MCF 10A (cell line): ENCODE measurements at places on chromosomes 16 and 17.

GRCh38 chr17:46171939-46172338 lies 21.3 kb downstream of the KANSL1 start:
- no peak for DNase-seq

DNA sequence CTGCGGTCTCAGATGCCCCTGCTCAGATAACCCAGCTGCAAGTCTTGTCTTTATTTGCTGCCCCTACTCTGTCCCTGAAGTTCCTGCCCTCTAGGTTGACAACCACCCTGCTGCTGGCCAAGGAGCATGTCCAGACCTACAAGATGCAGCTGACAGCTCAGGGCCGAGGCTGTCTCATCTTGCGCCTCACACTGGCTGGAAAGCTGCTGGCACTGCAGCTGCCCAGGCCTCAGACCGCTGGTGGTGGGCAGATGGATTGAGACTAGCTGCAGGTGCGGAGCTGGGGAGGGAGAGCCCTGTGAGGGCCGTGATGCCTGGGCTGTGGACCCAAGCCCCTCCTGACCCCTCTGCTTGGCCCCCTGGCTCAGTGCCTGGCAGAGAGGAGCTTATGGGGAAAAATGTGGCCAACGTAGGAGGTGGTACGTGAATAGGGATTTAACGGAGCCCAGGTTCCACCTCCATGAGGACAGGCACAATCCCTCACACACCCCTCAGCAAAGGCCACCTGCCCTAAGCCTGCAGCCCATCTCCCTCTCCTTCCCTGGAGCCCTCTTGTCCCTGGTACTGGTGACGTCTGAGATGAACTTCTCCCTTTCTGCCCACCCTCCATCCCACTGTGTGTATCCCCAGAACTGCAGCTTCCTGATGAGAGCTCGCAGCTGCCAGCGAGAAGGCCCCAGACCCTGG lies 8.3 kb upstream of the GALK1 start:
- no peak for DNase-seq

DNA sequence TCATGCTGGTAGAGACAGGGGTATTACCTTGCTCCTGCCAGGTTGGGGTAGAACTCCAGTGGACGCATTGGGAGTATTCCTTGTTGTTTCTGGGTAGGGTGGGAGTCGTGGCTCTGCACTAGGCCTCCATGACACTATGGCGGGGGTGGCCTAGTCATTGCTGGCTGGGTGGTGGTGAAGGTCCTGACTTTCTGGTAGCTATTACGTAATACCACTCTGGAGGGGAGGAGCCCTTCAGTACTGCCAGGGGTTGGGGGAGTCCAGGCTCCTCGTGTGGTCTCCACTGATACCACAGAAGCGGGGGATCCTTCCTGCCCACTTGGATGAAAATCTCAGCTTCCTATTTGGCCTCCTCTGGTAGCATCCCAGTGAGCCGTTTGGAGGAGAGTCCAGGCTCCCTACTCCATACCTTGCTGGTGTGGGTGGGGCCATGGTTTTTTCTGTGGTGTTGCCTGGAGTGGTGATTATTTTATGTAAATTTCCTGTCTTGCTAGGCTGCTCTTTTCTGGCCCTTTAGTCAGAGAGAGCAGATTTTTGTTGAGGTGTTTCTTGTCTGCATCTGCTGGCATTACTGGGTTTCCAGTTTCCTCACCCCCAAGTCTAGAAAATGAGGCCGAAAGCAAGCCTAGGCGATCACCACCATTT lies 65.8 kb upstream of the GNG13 start:
- no peak for DNase-seq

- no peak for DNase-seq
Observed at GRCh38 chr17:2755891-2756724, 6.7 kb upstream of the CCDC92B start.

DNA sequence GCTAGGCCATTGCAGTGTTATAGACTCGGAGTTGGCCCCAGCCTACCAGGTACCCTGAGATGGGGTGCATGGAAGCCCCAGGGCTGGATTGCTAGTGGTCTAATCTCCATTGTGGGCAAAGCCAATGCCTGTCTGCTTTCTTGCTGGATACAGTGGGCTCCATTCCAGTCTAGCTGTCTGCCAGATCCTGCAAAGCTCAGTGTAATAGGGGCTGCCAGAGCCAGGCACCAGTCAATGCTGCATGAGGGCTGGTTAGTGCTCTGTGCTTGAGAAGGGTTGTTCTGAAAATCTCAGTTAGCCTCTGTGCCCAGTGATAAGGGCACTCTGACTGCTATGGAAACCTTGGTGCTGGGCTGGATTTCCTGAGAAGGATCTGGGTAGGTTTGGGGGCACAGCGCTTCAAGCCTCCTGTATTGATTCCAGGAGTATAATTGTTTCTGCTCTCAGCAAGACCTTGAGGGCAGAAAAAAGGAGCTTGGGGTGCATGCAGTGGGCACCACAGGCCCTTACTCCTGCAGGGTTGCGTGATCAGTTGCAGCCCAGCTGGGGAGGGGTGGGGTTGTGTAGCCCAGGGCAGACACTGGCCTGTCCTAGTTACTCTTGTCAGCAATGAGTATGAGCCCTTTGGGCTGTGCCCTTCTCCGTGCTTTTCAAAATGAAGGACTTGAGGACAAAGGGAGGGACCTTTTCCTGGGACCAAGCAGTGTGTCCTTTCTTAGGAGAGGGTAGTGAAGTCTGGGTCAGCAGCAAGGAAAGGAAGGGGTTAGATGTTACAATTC lies 19.0 kb downstream of the SMPD3 start:
- DNase-seq, result no peak

GRCh38 chr16:82603784-82604411 lies 22.9 kb upstream of the CDH13 start:
- DNase-seq, result peak; percentile 64

GRCh38 chr16:11783319-11784037 lies 13.6 kb downstream of the ZC3H7A start:
- no peak for DNase-seq

DNA sequence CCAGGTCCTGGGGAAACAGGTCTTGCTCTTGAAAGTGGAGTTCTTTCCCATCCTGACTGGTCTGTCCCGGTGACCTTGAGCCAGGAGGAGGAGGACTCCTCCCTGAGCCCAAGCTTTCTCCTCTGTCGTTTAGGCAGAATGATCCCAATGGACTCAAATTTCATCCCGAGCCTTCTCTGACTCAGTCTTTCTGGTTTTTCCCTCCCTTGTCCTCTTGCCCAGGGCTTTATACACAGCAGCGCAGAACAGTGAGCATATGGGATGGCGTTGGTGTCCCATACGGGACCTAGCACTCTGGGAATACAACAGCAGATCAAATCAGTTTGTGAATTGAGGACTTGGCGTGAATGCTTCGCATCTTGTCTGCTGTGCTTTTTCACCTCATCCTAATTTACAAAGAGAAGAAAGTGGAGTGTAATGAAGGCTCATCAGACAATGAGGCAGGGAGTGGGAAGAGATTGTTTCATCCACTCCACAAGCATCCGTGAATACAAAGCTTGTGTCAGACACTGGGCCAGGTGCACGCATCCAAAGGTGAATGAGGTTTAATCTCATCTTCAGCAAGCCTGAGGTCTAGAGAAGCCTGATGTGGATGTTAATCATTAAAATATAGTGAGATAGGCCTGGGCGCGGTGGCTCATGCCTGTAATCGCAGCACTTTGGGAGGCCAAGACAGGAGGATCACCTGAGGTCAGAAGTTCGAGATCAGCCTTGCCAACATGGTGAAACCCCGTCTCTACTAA lies 1.1 kb upstream of the XYLT1 start:
- DNase-seq, result no peak

DNA sequence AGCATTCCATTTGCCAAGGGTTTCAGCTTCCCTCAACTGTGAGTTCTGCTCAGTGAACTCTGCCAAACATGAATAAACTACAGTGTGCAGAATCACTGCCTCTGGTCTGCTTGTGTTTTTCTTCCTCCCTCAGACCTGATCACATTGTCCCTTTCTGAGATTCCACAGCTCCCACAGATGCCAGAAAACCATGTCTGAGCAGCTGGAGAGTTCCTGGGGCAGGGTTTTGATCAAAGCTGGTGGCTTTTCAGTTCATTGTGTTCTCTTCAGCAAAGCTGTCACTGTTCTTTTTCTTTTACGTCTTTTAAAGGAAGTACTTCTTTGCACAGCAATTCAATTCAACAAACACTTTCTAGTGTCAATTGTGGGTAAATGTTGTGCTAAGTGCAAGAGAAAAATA lies 555.8 kb downstream of the RBFOX1 start:
- no peak for DNase-seq

DNA sequence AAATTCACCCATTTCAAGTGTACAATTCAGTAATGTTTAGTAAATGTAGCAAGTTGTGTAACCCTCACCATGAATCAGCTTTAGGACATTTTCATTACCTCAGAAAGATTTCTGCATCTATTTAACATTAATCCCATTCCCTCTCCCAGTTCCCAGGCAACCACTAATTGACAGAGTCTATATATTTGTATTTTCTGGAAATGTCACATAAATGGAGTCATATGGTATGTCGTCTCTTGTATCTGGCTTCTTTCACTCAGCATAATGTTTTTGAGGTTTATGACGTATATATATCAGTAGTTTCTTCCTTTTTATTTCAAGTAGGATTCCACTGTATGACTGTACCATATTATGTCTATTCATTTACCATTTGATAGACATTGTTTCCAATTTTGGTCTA lies 199.8 kb downstream of the CYB561 start:
- no peak for DNase-seq

- DNase-seq, result no peak
Observed at GRCh38 chr16:89266521-89267134, 49.1 kb downstream of the ZNF778 start.

DNA sequence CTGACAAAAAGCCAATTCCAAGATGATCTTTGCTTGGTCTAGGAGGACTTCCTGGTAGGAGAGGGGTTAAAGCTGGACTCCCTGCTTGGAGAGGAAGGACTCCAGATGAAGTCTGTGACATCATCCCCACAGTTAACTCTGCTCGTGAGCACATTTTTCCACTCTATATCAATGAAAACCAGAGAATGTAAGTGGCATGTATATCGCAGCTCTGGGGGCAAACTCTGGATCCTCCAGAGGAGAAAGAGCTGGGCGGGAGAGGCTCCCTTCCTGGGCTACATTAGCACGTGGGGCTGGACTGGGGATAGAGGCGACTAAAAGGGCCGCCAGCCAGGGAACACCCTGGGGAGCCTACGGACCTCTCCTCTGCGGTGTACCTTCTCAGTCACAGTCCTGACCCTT lies 34.1 kb downstream of the HIC1 start:
- DNase-seq, result no peak

GRCh38 chr16:84531671-84532111 lies 27.2 kb upstream of the MEAK7 start:
- DNase-seq, result peak; percentile 19

DNA sequence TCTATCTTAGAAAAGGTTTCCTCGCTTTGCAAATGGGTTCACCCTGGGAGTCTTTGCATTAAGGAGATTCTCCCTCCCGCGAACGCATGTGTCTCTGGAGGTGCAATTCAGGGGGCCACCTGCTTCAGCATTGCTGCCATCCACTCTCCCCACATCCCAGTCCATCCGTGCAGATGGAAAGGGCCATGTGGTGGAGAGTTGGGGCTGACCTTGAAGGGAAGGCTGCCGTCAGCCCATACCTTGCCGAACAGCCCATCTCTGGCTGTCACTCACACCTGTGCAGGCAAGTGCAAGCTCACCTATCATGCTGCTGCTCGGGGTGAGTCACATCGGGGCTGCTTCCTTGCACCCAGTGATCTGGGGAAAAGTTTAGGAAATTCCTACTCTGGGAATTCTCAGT lies 106.1 kb downstream of the ZNF423 start:
- DNase-seq, result peak; percentile 3

GRCh38 chr16:89507214-89507833 lies 879 bp upstream of the SPG7 start:
- no peak for DNase-seq

DNA sequence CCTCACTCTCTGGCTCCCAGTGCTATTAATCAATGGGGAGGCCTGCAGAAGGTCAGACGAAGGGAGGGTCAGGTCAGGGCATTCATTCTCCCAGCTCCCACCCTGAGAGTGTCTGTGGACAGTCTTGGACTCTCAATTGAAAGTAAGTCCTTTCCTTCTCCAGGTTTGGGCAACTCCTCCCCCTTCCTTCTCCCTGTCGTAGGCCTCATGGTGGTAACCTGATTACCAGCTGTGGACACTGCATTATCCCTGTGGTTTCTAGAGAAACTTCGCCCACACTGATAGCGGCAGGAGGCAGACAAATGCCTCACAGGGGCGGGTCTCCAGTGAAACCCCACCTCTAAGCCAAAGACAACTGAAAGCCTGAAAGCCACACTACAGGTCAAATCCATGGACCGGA lies 57.7 kb upstream of the SLC25A19 start:
- peak; percentile 31 for DNase-seq

- no peak for DNase-seq
Observed at GRCh38 chr16:88982286-88983084, 5.5 kb upstream of the CBFA2T3 start.

DNA sequence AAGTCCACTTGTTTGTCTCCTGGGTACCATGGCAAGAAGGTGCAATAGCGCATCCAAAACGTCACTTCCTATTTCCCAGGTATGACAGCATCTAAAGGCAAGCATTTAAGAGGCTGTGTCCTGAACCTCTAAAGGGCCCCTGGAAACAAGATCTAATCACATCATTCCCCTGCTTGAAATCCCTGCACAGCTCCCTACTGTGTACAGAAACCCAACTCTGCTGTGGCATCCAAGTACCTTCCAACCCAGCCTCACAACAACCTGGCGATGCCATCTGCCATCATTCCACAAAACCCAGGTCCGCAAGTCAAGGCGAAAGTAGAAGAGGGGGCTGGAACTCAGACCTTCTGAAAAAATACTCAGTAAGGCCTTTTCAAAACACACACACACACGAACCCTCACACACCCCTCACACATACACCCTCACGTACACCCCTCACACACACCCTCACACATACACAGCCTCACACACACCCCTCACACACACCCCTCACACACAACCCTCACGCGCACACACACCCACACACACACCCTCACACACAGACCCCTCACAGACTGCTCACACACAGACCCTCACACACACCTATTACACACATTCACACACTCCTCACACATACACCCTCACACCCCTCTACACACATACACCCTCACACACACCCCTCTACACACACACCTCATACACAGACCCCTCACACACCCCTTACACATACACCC lies 24.5 kb downstream of the C17orf67 start:
- no peak for DNase-seq

DNA sequence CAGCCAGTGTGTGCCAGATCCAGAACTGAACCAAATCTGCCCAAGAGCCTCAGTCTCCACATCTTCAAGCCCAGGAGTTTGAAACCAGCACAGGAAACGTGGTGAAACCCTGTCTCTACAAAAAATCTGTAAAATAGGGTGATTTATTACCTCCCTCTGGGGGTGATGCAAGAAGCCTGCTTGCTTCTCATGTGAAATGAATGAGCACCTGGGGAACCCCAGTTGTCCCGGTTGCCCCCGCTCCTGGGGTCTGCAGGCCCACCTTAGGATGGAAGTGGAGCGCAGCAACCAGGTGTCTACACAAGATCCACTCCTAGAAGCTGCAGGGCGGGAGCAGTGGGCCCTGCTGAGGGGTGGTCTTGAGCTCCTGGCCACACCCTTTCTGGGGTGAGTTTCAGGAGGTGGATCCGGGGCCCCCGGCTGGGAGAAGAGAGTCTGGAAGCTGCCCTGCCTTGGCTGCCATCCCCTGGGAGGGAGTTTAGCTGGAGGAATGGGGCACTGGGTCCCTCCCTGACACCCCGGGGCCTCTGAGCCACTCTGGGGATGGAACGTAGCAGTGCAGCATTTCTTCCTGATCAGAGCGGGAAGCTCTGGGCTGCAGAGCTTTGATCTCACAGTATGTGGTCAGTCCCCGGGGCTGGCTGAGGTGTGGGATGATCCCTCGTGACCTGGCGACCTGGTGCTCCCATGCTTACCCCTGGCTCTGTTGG lies 117.8 kb downstream of the RAB11FIP4 start:
- no peak for DNase-seq

- peak; percentile 36 for DNase-seq
Observed at GRCh38 chr16:642189-643049, 791 bp downstream of the MCRIP2 start.
